Heart right ventricle (tissue), 16 donors: ENCODE measurements at places on chromosomes 4 and X. TPM values are rescaled to one million over a fixed set of nuclear protein-coding genes. Genes with fewer than 3 reads are reported as not detected.
A peak's percentile ranks its signal among the peaks of the same experiment; 100 is the strongest.

DNA sequence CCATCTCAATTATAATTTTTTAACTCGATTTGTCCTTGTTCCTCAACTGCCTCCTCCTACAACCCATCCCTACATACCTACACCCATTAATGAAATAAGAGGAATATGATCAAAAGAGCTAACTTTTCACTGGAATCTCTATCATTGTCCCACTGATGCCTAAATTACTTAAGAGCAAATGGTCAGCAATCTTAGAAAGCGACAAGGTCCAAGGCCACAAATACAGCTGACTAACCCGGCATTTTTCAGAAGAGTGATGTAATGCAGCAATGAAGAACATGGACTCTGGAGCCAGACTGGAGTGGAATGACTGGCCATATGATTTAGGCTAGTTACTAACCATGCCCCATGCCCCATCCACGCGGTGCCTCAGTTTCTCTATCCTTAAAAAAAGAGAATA, 56.2 kb downstream of the PPA2 start:
- no peaks in the 10 kb centered on the region for H3K4me1 ChIP-seq
- no peak for DNase-seq
- H3K27ac ChIP-seq, result no peak overlapping the region
- H3K27me3 ChIP-seq, result no peaks in the 10 kb centered on the region
- no peak overlapping the region for H3K4me3 ChIP-seq

- no peak overlapping the region for H3K4me3 ChIP-seq
- no peaks in the 10 kb centered on the region for H3K4me1 ChIP-seq
- no peak for DNase-seq
- no peaks in the 10 kb centered on the region for H3K27me3 ChIP-seq
- H3K36me3 ChIP-seq, result no peaks in the 10 kb centered on the region
Observed at GRCh38 chr4:144174401-144175067, 34.0 kb upstream of the GYPA start.

DKK2 gene
- 0.18 TPM for total RNA-seq

DNA sequence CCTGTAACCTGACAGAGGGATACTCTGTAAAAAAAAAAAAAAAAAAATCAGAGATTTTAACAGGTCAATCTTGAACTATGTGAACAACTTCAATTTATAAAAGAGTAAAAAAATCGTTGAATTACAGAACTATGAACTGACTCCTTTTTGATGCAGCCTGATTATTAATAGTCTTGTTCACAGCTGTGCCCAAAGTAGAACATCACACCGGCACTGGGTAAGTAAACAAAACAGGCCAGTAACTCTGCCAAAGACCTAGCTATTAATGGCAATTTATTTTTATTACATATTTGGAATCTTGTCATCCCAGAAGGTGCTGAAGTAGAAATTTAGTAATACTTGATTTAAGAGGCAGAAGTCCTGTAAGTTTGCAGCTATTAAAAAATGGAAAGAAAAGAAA, 31.4 kb downstream of the CPE start:
- no peaks in the 10 kb centered on the region for H3K36me3 ChIP-seq
- H3K27me3 ChIP-seq, result no peaks in the 10 kb centered on the region
- no peak overlapping the region for H3K4me3 ChIP-seq
- no peak overlapping the region for H3K27ac ChIP-seq
- no peak for DNase-seq

GRCh38 chrX:41670112-41670511, 18.7 kb upstream of the GPR34 start:
- peaks cover 13% of the 10 kb centered on the region for H3K4me1 ChIP-seq
- H3K27me3 ChIP-seq, result peaks cover 35% of the 10 kb centered on the region
- H3K27ac ChIP-seq, result no peak overlapping the region
- no peaks in the 10 kb centered on the region for H3K36me3 ChIP-seq

DNA sequence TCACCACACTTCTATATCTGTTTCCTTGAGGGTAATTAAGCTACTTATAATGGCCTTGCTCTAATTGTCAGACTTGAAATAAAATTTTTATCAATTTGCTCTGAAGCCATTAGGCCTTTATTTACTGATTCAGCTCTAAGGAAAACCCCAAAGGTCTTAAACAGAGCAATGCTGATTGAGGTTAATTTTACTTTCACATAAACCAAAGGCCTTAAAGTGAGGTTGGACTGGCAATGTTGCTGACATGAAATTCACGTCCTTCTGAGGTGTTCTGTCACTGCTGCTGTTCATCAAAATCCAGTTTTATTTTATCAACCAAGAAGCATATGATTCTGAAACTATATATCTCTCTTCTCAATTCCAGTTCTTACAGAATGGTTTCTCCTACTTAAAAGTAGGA, 21.7 kb upstream of the GPRIN3 start:
- DNase-seq, result no peak
- H3K27me3 ChIP-seq, result no peaks in the 10 kb centered on the region
- H3K4me1 ChIP-seq, result no peaks in the 10 kb centered on the region
- H3K27ac ChIP-seq, result no peak overlapping the region
- no peaks in the 10 kb centered on the region for H3K36me3 ChIP-seq
- H3K4me3 ChIP-seq, result no peak overlapping the region

- no peaks in the 10 kb centered on the region for H3K27me3 ChIP-seq
- H3K27ac ChIP-seq, result no peak overlapping the region
- H3K4me3 ChIP-seq, result no peak overlapping the region
- no peaks in the 10 kb centered on the region for H3K4me1 ChIP-seq
Observed at GRCh38 chrX:135112096-135112729, 8.1 kb downstream of the ETDB start.

AMTN gene
- total RNA-seq, result not detected

- no peak overlapping the region for H3K4me3 ChIP-seq
- DNase-seq, result no peak
- H3K27ac ChIP-seq, result peak overlapping the region; percentile 55
- peaks cover 91% of the 10 kb centered on the region for H3K4me1 ChIP-seq
- H3K36me3 ChIP-seq, result no peaks in the 10 kb centered on the region
- H3K27me3 ChIP-seq, result no peaks in the 10 kb centered on the region
Observed at GRCh38 chr4:6926681-6927478, 17.3 kb downstream of the TBC1D14 start.

DNA sequence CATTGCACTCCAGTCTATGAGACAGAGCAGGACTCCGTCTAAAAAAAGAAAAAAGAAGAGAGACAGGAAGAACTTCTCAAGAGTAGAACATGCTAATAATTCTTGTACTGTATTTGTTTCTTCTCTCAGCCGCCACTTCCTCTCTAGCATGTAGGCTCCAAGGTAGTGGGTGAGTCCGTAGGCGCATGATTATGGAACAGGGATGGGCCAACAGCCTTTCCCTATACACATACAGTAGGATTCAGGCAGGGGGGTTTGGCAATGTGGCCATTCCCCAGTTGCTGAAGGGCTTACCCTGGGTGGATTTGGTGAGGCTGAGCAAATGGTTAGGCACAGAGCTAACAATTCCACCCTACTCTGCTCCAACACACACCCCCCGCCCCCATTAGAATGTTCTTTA, 35.0 kb upstream of the APLN start:
- H3K4me3 ChIP-seq, result no peak overlapping the region
- peaks cover 7% of the 10 kb centered on the region for H3K4me1 ChIP-seq
- H3K27ac ChIP-seq, result no peak overlapping the region
- no peak for DNase-seq
- no peaks in the 10 kb centered on the region for H3K36me3 ChIP-seq
- no peaks in the 10 kb centered on the region for H3K27me3 ChIP-seq

DNA sequence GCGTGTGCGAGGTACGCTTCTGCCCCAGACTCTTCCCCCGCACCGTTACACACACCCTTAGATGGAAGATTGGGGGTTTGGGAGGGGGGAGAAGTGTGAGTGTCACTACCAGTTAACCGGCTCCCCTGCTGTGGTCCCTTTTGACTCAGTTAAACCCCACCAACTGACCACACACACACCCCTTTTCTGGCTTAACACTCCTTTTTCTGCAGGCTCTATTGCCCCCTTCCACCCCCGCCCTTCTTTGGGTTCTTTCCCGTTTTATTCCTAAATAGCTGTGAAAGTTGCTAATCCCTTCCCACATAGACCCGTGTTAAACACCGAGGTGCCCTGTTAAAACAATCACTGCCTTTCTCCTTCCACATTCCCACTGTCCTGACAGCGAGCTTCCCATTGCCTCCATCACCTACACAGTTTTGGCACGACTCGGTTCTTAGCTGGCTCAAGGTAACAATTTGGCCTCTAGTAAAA, 3.7 kb upstream of the NR3C2 start:
- H3K4me1 ChIP-seq, result peaks cover 21% of the 10 kb centered on the region
- H3K36me3 ChIP-seq, result no peaks in the 10 kb centered on the region
- DNase-seq, result no peak

DNA sequence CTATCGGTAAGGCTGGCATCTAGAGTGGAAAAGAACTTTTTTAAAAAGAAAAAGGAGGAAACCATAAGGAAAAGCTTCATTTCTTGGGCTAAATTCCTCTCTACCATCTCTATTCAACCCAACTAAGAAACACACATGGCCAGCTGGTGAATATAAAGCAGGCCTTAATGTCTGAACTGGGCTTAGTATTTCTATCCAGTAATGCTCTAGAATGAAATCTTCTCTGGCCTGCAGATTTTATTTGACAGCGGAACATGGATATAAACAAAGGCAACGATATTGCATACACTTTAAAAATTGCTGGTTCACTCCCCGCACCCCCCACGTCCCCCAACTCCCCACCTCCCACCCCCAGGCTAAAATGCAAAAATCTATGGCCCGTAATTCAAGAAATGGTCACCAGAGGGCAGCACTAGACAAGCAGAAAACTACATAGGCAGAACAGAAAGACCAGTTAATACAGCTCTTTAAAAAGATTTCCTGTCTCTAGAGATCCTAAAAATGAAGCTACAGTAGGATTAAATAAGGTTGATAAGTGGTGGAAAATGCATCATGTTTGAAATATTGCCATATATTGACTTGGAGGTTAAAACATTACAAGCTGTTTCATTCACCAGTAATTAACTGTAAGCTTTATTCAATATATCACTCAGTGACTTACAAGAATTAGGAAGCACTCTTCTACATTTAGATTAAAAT, 155.2 kb upstream of the GALNT7 start:
- DNase-seq, result peak; percentile 38
- H3K4me1 ChIP-seq, result no peaks in the 10 kb centered on the region
- no peak overlapping the region for H3K27ac ChIP-seq
- H3K36me3 ChIP-seq, result no peaks in the 10 kb centered on the region

SPIN2A gene
- total RNA-seq, result 0.31 TPM

DNA sequence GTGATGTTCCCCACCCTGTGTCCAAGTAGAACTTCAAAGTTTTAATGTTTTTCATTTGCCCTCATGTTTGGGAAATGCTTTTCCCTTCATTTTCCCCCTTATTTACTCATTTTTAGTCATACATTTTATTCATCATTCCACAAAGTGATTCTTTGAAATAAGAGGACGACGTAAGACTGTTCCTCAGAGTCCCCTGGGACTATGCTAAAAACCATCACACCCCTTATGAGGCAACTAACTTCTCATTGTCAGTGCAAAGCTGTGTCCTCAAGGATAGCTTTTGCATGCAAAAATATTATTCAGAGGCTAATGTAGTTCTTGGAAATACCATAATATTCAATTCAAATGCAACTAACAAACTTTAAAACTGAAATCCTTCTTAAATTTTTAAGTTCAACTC, 14.8 kb upstream of the ADGRG2 start:
- no peaks in the 10 kb centered on the region for H3K36me3 ChIP-seq
- no peak overlapping the region for H3K4me3 ChIP-seq
- H3K27ac ChIP-seq, result no peak overlapping the region
- no peak for DNase-seq

DNA sequence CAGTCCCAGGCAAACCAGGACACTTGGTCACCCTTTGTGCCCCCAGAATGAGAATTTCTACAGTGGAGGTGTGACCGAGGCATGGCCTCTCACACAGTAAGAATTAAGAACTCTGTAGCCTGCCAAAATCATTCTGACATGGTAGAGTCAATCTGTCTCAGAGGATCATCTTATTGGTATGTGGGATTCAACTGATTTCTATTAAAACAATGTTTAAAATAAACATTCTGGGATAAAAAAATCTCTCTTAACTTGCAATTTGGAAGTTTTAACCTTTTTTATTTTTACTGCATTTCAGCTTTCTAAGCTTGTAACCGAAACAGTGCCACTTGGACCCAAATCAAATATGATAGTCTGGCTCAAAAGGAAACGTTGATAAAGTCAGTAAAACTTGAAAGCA, 165.4 kb upstream of the LDB2 start:
- no peaks in the 10 kb centered on the region for H3K36me3 ChIP-seq
- no peaks in the 10 kb centered on the region for H3K4me1 ChIP-seq
- H3K27ac ChIP-seq, result no peak overlapping the region
- no peak for DNase-seq

GAGE2A gene
- not detected for total RNA-seq
